ENCODE measurements at places on chromosomes 13 and 19.

DNA sequence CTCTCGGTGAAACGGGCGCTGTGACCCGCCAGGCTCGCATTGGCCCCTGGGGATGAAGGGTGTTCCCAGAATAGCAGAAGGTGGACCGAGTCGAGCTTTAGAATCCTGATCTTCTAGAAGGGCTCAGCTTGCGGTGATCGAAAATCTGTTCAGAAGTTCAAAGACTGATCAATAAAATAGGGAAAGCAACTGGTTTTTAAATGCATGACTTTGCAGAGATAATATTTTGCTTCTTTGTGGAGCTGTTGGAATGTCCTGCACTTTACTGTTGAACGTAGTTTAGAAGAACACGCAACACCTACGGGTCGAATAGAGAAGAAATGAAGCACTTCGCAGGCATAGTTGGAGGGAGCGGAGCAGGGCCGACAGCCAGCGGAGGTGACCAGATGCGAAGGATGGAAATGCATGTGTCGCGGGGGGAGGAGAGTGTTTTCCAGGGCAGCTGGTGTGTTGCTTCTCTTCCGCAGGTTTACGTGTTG, 766 bp downstream of the CEBPG start:
- peak; percentile 21 for DNase-seq

GRCh38 chr19:52694921-52695320, 39.9 kb downstream of the ZNF611 start:
- no peak for DNase-seq

DNA sequence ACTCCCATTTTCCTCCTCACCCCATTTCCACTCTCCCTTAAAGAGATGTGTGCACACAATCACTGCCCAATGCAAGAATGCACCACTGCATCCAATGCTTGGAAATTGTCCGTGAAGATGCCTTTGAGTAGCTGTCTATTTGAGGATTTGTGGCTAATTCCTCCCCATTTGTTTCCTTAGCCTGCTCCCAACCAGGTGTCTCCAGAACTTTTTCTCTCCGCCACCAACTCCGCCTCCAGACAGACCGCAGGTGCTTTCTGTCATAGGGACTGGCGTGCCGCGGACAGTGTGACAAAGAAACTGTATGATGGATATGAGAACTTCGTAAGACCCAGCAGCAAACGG, 461 bp upstream of the TM9SF2 start:
- no peak for DNase-seq

DNA sequence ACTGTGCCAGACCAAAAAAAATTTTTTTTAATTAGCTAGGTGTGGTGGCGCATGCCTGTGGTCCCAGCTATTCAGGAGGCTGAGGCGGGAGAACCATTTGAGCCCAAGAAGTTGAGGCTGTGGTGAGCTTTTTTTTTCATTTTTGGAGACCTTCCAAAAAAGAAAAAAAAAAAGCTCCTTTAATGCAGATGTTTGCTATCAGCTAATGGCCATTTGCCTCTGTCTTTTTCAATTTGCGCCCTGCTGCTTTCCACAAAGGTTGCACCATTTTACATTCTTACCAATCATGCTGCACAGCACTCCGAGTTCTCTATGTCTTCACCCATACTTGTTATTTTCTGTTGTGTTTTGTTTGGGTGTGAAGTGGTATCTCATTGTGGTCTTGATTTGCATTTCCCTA, 15.6 kb upstream of the SMARCA4 start:
- DNase-seq: no peak

DNA sequence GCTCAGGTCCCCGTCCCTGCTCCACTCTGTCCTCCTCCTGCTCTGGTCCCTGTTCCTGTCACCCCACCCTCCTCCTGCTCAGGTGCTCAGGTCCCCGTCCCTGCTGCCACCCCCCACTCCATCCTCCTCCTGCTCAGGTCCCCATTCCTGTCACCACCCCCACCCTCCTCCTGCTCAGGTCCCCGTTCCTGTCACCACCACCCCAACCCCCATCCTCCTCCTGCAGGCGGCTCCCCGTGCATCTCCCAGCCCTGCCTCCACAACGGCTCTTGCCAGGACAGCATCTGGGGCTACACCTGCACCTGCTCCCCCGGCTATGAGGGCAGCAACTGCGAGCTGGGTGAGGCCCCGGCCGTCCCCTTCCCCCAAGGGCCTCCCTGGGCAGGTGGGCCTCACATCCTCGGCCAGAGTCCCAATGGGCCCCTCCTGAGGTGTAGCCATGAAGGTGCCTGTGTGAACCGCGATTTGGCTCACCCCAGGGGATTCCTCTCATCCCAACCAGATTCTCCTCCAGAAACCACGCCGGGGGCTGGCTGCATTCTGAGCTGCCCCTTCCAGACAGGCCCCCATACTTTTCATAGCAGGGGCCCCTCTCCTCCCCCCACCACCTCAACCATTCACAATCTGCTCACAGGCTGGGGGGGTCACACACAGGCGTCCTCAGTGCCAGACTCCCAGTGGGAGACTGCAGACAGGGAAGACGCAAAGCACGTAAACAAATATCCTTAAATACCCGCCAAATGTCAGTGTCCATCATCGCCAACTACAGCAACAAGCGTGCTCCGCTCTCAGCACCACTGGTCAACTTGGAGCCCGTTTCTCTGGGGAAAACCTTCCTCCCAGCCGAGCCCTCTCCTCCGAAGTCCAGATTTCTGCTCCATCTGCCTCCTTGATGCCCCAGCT, 4.6 kb downstream of the PROZ start:
- DNase-seq: no peak

DNA sequence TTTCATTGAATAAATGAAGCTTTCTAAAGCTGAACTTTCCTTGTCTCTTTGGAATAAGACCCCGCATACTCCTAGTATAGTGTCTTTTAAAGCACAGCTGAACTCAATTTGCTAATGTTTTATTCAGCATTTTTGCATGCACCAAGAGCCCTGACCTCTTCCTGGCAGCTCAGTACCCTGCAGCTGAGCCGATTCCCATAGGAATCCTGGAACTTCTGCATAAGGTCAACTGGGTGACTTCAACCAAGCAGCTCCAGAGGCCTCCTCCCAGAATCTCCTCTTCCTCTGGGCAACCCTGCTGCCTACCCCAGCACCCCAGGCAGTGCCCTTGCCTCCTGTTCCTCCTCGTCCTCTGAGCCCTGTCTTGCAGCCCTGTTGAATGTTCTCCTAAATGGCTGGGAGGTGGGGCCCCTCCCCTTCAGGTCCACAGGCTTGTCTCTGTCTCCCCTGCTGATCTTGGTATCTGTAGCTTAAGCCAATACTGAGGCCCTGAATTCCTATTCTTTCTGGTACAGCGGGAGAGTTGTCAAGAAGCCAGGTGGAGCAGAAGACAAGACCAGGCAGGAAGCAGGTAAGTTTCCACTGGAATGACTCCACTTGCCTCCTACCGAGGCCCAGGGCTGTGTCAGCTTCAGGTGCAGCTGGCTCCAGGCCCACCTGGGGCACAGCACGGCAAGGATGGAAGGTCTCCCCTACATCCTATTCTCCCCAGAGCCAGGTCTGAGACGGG, 23.6 kb upstream of the CCDC124 start:
- DNase-seq: no peak

Measured in stimulated activated CD8-positive, alpha-beta memory T cell treated with anti-CD3 and anti-CD28 coated beads, Interleukin-7, amount 100 ng/mL, for 4 hours (primary cell).